ENCODE measurements at places on chromosomes 7 and 10.

DNA sequence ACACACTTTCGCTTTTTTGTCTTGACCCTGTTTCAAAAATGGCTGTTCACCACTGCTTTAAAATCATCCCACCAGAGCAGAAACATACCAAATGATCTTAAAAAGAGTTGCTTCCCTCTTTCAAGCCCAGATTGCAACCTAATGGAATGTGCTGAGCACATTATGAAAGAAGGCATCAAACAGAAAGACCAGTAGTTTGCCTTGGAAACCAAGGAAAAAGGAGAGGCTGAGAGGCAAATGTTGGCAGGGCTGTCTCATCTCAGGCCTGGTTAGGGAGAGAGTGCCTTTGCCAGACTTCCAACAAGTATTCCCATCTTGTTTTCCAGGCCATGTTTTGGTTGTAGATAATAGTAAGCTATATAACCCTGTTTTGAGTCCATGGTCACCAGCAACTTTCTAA lies 64.3 kb downstream of the ABCB4 start:
- no peak for DNase-seq

DNA sequence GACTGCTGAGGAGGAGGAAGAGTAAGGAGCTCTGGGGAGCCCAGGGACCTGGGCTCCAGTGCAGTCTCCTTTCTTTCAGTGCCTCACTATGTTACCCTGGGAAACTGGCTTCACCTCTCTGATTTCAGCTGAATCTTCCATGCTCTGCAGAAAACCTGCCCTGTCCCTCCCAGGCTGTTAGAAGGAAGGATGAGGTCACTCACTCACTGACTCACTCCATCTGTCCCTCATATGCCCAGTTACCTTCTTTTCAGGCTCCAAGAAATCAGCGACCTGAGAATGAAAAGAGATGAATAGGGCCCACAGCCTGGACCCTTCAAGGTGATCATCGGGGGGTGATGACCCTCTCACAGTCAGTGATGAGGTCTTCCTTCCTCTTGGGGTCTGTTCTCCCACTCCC lies 481 bp downstream of the SFTPA2 start:
- DNase-seq = no peak

- DNase-seq = no peak
Observed at GRCh38 chr7:116441534-116441933, 58.0 kb upstream of the CAV2 start.

DNA sequence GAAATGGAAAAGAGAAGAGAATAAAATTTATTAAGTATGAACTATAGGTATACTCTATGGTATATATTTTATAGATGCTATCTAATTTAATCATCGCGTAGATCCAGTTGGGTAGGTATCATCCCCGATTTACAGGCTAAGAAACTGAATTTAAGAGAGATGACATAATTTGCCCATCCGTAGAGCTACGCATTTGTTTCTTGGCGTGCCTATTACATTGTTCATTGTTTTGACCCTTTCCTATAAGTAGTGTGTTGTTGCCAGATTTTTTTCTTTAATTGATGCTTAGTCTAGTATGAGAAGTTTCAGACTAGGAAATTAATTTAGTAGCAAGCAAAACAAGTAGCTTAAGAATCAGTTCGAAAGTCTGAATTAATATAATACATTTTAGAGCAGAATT lies 205.7 kb upstream of the NPSR1 start:
- no peak for DNase-seq

GRCh38 chr10:71963351-71964097 lies 671 bp upstream of the CHST3 start:
- no peak for DNase-seq

- no peak for DNase-seq
Observed at GRCh38 chr7:94511718-94512117, 2.1 kb downstream of the CASD1 start.

- no peak for DNase-seq
Observed at GRCh38 chr7:50768485-50769474, 13.9 kb downstream of the GRB10 start.

GRCh38 chr10:102112210-102112817 lies 7.9 kb downstream of the LDB1 start:
- DNase-seq = no peak

Measured in T-helper 2 cell (primary cell).